ENCODE measurements at places on chromosomes 12 and 14.

GRCh38 chr12:65685514-65685913, 138.8 kb upstream of the HMGA2 start:
- DNase-seq: no peak

GRCh38 chr12:8564656-8565055, 24.0 kb upstream of the CLEC4E start:
- no peak for DNase-seq

- DNase-seq: no peak
Observed at GRCh38 chr14:101739446-101740141, 21.9 kb upstream of the PPP2R5C start.

DNA sequence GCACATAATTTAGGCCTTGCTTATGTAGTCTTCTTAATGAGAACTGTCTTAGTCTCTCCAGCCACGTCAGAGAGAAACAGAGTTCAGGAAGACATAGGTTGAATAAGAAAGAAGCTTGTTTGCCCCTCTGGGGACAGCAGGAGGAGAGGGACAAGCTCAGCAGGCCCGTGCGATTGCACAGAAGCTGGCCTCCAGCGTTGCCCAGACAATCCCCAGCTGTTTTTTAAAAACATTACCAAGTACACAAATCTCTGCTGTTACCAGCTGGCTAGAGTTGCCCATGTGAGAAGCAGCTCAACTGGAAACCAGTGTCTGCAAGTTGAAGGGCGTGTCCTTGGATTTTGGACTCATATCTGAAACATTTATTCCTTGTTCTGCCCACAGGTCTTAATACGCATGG, 232.6 kb downstream of the EFCAB11 start:
- DNase-seq: no peak

DNA sequence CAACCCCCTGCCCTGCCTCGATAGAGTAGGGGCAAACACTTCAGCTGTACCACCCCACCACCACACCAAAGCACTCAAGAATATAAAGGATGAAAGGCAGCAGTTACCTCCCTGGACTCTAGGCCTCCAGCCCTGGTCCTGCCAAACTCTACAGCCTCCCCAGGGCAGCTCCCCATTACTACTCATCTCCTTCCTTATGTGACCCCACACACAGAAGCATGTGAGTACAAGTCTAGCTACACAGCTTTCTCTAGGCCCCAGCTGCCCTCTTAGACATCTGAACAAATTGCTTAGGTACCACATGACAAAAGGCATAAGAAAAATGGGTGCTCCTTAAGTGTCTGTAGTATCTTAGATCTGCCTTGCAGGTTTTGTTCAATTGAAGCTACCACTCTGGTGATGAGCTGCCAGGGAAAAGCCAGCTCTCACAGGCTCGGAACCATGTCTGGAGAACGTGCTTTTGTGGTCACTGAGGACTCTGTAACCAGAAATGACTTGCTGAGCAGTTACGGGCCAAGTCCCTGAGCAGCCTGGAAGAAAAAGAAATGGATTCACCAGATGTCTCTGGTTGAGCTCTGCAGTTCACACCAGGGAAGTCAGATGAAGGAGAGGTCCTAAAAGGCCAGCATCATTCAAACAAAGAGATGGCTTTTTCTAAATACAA, 32.8 kb downstream of the FMNL3 start:
- no peak for DNase-seq

GRCh38 chr12:54304187-54304810, 3.5 kb upstream of the NFE2 start:
- peak; percentile 32 for DNase-seq

- DNase-seq: no peak
Observed at GRCh38 chr14:101233391-101233790, 327.9 kb upstream of the DIO3 start.

DNA sequence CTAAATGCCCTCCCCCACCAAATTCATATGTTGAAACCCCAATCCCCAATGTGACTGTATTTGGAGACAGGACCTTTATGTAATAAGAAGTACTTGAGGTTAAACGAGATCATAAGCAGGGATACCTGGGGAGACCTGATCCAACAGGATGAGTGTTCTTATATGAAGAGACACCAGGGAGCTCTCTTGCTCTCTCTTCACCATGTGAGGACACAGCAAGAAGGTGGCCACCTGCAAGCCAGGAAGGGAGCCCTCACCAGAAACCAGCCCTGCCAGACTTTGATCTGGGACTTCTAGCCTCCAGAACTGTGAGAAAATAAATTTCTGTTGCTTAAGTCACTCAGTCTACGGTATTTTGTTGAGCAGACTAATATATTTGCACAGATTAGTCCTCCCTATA, 113.6 kb downstream of the NUAK1 start:
- DNase-seq: no peak

DNA sequence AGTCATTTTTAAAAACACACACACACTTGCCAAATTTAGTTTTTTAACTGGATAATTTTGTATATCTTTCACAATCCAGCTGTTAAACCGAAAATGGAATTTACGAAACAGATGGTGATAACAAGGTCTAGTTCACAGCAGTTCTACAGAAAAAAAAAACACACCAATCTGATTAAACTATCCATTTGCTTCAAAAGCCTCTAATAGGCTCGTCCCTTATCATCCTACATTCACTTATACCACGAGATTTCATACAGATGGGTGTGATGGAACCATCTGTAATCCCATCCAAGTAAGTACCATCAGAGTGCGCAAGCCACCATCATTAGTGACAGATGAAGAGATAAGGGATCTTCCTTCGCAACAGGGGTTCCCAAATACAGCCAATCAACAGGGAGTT, 20.1 kb downstream of the GCH1 start:
- no peak for DNase-seq

DNA sequence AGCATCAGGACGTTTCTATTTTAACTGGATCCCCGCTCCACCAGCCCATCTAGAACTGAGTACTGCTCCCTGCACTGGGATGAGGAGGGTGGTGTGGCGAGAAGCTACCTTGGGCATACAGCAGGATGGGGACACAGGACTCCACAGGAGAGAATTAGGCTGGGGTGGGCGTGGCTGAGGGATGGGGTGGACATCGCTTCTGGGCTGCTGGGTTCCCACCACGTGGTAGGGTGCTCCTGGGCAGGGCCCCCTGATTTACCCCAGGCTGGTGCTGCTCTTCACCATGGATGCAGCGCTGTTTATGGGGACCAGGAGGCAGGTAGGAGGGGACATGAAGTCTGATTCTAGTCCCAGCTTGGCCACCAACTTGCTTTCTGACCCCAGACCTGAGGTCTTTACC, 41.9 kb downstream of the VDR start:
- no peak for DNase-seq

DNA sequence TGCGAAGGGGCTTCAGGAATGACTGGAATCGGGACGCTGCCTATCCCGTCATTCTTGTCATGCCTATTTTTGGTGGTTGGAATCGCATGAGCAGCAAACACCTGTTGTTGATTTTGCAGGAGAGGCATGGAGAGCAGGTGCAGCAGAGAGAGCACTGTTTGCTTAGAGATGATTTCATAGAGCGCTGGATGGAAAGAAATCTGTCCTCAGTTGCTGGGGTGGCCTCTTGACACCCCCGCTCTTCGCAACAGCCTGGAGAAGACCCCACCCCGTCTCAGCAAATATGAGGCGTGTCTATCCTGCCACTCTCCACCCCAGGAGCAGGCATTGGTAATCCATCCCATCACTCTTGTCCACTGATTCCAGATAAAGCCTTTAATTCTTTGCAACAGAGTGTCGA, 19.3 kb upstream of the NCOR2 start:
- DNase-seq: no peak

GRCh38 chr14:104924421-104925213, at the start of gene PLD4:
PLD4 (plus strand) TSS chr14:104924879; CDS start chr14:104927141, 2,262 bp downstream.
- DNase-seq: no peak

GRCh38 chr12:101594700-101595099, at the start of gene MYBPC1:
MYBPC1 (plus strand) TSS chr12:101594971; CDS start chr12:101595071, 100 bp downstream.
- DNase-seq: no peak

DNA sequence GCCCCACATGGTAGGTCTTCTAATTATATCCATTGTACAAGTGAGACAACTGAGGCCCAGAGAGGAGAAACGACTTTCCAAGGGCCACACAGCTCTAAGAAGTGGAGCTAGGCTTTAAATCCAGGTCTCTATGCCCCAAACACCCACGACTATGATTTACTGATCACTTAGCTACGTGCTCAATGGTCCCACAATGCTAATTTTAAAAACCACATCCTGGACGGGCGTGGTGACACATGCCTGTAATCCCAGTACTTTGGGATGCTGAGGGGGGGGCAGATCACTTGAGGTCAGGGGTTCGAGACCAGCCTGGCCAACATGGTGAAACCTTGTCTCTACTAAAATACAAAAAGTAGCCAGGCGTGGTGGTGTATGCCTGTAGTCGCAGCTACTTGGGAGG, 8.4 kb upstream of the MLEC start:
- DNase-seq: no peak

- no peak for DNase-seq
Observed at GRCh38 chr12:128727999-128728398, 95.8 kb downstream of the SLC15A4 start.

DNA sequence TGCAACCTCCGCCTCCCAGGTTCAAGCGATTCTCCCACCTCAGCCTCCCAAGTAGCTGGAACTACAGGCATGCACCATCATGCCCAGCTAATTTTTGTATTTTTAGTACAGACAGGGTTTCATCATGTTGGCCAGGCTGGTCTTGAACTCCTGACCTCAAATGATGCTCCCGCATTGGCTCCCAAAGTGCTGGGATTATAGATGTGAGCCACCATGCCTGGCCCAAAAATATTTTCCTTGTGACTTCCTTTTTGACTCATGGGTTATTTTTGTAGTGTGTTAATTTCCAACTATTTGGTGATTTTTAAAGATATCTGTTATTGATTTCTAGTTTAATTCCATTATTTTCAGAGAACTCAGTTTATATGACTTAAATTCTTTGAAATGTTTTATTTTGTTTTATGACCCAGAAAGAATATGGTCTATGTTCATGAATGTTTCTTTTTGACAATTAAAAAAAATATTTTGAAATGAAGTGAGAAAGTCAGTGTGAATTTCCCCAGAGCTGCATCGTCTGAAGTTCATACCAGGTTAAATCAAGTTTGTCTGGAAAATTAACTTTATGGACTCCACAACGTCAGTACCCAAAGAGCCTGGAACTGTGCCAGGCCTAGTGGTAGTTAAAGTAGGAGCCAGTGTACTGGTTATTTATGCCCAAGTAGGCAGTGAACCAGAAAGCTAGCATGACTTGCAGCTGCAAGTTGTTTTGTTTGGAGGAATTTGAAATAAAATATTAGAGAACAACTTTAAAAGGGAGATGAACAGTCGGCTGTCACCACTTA, 2.8 kb upstream of the CDKL1 start:
- DNase-seq: no peak

DNA sequence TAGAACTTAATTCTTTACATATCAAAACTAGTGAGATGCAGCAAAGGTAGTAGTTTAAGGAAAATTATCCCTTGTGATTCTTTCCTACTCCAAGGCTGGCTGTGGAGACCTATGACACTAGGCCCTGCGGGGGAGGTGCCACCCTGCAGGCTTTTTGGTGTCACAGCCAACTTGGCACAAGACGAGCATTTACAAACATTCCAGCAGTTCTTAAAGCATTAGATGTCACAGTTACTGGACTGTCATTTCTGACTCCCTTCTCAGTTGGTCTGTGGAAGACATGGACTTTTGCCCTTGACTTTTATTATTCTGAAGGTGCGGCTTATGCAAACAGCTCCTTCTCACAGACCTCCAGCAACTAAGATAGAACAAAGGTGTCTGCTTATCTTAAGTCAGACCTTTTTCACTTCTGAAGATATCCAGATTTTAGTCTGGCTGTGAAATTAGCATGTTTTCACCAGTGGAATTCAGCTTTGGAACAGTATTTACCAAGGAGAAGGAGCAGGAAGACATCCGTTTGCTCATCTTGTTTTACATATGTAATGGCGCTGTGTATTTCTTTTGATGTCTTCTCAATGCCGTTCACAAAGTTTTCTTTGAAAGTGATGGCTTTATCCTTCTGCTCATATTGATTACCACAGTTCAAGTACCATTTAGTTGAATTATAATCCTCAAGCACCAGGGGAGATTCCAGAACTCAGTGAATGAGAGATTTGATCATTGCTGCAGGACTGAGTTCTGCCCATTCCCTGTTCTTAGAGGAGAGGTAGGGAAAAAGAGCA, 17.9 kb downstream of the SRGAP1 start:
- DNase-seq: no peak

GRCh38 chr12:27206801-27207502, 37.1 kb upstream of the STK38L start:
- no peak for DNase-seq

GRCh38 chr12:24909667-24910066, 39.2 kb downstream of the BCAT1 start:
- DNase-seq: no peak

- no peak for DNase-seq
Observed at GRCh38 chr14:46691819-46692218, 40.2 kb upstream of the RPL10L start.

GRCh38 chr12:43285159-43285598, 266.8 kb downstream of the ADAMTS20 start:
- DNase-seq: no peak

DNA sequence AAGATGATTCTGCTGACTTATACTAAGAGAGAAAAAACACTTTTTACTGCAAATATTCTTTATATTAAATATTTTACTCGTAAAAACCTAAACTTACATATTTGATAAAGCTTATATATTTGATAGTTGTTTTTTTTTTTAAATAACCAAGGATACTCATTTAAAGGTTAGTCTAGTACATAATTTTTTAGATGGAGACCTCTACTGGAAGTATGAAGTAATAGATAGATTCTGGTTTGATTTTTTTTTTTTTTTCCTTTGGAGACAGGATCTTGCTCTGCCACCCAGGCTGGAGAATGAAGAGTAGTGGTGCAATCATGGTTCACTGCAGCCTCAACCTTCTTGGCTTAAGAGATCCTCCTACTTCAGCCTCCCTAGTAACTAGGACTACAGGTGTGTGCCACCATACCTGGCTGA, 16.4 kb downstream of the ARID2 start:
- peak; percentile 31 for DNase-seq

- no peak for DNase-seq
Observed at GRCh38 chr12:46472893-46473633, 100.5 kb upstream of the SLC38A2 start.

GRCh38 chr12:117141097-117141898, 42.1 kb upstream of the TESC start:
- DNase-seq: no peak

DNA sequence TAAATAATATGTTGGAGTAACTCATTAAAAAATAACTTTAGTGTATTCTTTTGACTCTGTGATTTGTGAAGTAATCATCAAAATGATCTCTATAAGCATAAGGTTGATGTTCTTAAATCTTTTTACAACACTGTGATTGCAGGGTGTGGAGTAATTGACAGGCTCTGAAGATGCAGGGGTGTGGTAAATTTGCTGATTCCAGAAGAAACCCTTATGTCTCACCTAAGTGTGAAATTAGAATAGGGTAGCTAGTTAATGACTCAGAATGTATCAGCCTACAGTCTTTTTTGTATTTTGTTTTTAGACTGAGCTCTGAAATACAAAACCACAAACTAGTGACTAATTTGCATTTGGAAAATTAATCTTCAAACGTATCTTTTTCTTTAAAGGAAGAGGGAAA, 5.9 kb downstream of the PRPF39 start:
- DNase-seq: no peak

Data from CD8-positive, alpha-beta T cell (primary cell).